Omental fat pad (tissue), 4 donors: ENCODE measurements at places on chromosomes 7 and 10.

- DNase-seq: no peak
Measured at GRCh38 chr10:16964576-16965343, 147.5 kb upstream of the RSU1 start.

GRCh38 chr7:100793806-100794660, 33.3 kb downstream of the EPHB4 start:
- no peak for DNase-seq

DNA sequence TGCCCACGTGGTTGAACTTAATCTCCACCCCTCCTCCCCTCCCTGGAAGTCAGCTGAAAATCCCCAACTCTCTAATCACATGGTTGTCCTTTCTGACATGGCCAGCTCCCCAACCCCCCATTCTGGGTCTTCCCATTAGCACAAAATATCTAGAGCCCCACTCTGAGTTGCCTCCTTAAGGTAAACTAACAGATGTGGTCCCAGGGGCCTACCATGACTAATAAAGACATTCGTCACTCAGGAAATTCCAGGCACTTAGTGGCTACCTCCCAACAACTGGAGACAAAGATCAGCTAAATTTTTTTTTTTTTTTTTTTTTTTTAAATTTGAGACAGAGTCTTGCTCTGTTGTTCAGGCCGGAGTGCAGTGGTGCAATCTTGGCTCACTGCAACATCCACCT, 21.1 kb downstream of the CCDC126 start:
- no peak for DNase-seq

DNA sequence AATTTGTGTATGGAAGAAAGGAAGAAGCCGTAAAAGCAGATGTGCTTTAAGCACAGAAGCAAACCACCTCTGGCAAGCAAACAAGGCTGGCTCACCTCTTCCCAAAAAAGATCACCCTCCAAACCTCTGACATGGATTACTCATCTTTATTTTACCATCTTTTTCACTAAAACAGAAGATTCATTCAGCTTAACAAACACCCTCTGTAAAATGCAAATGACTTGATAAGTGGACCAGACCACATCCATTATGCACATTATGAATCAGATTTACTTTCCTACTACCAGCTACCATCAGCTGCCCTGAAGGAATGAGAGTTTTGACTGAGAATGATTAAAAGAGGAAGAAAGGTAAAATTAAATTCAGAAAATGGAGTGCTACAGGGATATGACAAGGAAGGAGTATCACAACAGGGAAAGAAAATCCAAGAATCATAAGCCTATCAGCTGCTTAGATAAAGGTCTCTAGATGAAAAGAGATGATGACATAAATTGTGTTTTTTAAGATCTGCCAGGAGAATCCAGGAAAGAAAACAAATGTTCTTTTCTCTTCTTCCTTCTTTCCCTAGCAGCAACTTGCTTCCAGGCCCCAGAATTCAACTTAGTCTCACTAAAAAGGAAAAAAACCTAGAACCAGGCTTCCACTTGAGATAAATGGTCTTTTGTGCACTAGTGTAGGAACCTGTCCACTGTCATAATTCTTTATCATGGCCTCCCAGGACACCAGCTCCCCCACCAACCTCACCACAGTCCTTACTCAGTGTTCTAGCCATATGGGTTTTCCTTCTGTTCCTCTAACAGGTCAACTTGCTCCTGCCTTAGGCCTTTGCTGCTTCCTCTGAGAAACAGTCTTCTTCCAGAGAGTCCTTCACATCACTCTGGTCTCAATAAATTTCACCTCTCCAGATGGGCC, 47.4 kb downstream of the JAZF1 start:
- no peak for DNase-seq

- no peak for DNase-seq
Measured at GRCh38 chr10:34612446-34612845, 202.7 kb downstream of the PARD3 start.

DNA sequence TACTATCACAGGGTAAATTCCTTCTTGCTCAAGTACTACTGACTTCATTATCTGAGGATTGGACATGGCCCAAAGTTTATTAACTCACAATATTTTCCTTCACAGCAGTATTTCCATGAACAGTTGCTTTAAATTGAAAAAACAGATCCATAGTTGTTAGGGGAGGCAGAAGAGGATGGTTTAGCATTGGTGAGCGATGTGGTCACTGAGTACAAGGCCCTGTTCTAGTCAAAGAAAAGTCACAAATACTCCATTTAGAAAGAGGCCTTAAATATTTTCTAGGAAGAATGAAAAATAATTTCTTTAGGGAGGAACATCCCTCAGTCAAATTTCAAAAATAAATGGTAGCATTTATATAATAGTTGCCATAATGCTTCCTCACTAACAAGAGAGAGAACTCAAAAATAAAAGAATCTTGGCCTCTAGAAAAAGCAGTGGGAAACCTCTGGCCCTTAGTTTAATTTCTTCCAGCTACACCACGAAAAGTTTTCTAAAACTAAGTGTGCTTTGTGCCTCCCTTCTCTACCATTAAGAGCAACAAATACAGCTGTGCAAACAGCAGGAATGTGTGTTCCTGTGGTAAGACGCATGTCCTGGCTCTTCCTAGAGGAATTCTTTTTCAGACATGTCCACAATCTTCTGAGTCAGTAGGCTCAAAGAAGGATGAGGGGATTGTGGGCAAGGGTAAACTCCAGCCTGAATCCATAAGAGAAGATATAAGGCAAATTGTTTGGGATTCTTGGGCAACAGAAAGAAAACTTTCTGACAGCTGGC, 105.7 kb downstream of the HOXA1 start:
- no peak for DNase-seq

DNA sequence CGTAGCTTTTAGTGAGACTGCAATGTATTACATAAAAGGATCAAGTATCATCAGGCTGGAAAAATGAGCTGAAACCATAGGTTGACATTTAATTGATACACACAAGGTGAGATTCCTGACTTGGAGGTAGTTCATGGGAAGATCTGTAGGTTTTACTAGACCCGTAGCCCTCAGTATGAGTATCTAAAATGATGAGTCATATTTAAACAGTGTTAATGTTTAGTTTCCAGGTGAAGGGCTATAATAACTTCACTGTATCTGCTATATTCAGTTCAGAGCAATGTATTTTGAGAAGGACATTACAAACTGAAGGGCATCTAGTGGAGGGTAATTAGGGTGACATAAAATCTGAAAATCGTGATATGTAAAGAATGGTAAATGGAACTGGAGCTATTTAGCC, 35.0 kb downstream of the ENTPD1 start:
- no peak for DNase-seq

- DNase-seq: no peak
Measured at GRCh38 chr7:131721660-131722059, 165.2 kb upstream of the PODXL start.

DNA sequence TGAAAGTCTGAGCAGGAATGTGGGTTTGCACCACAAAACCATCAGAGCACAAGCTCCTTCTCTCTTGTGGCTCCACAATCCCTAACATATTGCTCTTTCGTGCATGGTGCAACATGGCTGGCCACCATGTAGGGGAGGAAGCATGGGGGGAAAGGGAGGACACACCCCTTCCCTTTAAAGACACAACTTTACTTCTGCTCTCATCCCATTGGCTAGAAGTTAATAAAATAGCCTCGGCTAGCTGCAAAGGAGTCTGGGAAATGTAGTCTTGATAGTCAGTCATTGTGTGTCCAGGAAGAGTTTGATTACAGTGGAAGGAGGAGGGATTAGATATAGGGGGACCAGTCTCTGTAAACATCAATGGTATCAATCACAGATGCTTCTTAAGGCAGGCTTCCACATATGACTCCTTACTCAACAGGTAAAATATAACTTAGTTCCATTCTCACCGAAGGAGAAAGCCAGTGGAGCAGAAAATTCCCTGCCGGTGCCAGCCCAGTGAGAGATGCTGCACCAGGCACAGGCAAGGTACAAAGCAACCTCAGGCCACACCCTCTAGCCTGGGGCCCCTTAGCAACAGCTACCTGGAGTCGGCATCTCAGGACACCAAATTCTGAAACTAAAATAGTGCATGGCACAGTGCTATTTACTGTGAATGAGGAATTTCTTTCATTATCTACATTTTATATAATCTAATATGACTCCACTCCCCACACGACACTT, 124.7 kb upstream of the CTBP2 start:
- no peak for DNase-seq

DNA sequence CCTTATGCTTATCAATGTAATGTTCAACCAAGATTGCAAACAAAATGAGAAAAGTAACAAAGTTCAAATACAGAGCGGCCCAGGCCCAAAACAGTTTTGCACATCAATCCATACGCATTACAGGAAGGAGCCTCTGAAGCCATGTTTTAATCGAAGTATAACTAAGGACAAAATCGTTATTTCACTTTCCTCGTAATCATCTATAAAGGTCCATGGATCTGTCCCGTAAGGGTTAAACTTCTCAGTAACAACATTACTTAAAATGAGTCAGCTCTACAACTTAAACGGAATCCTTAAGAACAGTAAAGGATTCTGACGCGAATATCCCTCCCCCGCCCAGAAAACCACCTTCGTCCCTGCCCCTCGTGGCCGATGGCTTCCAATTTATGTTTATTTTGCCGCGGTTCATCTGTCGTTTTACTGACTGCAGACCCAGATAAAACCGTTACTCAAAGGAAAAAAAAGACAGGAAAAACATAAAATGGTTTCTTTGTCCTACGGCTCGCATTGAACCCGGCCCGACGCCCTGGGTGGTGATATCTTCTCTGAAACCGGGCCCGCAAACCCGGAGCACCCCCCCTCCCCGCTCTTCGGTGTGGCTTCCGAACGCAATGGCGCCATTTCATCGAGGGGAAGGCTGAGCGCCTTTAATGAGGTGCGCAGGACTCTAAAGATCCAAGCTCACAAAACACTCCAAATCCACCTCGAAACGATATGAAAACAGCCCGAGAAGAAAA, 1.1 kb downstream of the HNRNPA2B1 start:
- DNase-seq: no peak
